Panc1 (cell line): ENCODE measurements at places on chromosomes 7 and 10.

- no peak for DNase-seq
These were observed 88.8 kb downstream of the GSAP start for GRCh38 chr7:77327067-77327931.

- DNase-seq, result no peak
These were observed 248.4 kb downstream of the BMPER start for GRCh38 chr7:34153656-34154270.

- no peak for DNase-seq
These were observed 122.6 kb downstream of the MYL10 start for GRCh38 chr7:101506531-101506930.

GRCh38 chr7:111855842-111856227, 293.5 kb upstream of the IMMP2L start:
- DNase-seq, result no peak

- DNase-seq, result no peak
These were observed 116.0 kb upstream of the ANTXRL start for GRCh38 chr10:46170789-46171188.

DNA sequence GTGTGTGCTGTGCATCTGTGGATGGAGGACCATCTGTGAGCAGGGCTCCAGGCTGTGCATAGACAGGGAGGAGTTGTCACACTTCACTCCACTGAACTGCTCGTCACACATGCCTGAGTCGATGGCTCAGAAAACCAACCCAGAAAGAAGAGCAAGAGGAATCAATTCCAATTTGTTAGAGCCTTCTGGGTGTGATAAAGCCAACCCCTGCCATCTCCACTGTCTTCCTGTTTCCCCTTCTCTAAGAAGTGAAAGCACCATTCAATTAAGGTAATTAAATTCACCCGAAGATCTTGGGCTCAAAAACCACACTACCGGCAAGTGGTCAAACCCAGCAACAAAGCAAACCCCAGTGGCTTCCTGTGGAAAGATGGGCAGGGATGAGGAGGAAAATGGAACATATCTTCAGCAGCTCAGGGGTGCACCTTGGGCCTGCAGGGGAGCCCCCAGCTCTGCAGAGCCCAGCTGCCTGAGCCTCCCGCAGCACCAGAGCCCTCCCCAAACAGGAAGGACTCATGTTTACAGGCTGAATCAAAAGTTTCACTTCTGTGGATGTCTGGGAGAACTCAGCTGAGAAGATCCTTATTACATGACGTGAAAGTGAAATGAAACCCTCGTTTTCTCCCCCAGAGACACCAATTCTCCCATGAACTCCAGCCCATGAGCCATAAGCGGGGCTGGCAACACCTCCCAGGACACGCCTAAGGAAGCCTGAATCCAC, 10.9 kb downstream of the C10orf71 start:
- DNase-seq, result no peak
